Activated CD8-positive, alpha-beta memory T cell treated with anti-CD3 and anti-CD28 coated beads for 1 hour (primary cell): ENCODE measurements at places on chromosomes 11 and 22.

GRCh38 chr11:57491371-57492061, 24.0 kb downstream of the SLC43A1 start:
- DNase-seq: no peak

DNA sequence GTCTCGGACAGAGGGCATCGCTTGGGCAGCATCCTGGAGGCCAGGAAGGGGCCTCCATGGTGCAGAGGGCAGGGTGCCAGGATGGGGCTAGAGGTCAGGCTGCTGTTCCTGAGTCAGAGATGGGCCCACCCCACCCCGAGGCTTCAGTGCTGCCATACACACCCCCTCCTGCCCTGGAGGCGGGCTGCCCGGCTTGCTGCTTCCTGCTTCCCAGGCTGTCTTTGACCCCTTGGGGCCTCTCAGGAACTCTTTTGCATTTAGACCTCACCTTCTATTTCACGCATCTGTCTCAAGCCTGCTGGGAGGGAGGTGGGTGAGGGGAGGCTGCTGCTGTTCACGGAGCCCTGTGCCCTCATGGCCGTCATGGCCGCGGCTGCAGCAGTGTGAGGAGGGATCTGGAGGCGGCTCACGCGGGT, 6.6 kb upstream of the GRAMD4 start:
- no peak for DNase-seq

DNA sequence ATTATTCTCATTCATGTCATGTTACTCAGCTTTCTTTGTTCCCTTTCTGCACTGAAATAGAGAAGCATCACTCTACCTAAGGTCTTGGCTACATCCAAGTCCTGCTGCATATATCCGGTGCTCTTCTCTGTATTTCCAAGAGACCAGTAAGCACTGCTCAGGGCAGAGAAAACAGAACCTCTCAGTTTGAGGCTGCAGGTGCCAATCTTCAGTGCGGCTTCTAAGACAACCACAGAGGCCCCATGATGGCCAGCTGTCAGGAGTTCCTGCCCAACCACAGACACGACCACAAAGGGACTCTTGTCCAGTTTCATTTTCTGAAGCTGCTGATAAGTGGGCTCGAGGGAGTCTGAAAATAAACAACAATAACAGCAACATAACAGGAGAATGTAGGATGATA, 378.4 kb upstream of the PITPNB start:
- no peak for DNase-seq

- no peak for DNase-seq
Observed at GRCh38 chr11:33747979-33748378, 11.8 kb upstream of the CD59 start.

DNA sequence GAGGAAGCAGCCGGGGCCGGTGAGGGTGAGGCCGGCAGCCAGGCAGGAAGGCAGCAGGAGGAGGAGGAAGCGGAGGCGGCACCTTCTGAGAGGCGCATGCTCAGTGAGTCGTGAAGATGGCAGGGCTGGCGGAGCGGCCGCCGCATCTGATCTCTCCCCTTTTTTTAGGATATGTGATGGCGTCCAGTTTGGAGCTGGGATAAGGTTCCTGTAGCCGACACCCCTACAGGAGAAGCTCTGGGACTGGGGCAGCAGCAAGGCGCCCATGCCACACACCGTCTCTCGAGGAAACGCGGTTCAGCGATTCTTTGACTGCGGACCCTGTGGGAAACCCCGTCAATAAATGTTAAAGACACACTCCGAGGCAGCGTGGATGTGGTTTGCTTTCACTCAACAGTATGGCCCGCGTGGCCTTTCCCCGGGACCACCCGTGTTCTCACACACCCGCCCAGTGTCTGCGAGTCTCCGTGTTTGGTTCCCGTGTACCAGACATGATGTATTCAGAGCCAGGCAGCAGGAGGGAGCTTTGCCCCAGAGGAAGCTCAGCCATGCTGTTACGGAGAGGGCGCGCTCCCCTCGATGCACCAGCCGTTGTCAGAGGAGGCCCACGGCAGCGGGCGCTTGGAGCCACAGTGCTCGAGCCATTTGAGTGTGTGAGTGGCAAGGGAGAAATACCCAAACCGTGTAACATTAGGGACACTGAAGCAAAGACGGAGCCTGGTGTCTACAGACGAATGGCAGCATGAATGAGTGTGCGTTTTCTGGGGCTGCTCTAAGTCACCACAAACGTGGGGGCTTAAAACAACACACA, 27.7 kb upstream of the PARVB start:
- DNase-seq: peak; percentile 52

DNA sequence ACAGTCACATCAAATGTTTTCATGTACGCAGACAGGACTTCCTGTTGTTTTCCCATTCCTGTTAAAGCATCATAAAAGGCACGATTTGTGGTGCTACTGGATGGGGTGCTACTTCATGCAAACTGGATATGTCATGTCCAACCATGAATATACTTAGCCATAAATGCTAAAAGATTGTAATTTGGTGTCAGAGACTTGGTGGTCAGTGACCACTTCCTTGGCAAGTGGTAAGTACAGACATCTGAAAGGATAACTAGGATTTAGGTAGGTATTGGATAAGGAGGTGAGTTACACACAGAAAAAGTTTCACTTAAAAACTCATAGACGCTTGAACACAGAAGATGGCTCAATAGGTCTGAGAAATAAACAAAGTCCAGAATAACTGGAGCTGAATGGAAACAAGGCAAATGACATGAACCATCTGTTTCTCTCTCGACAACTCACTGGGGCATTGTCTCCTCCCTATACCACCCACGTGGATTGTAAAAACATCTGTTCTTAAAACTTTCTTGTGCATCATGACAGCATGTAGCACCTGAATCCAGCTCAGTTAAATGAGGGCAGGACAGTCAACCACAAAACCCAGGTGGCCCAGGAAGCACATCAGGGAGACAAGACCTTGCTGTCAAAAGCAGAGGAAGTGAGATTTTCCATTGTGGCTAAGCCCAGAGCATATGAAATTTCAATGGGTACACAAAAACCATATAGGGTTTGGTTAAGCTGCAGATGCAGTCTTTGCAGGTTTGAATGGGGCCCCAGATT, 22.1 kb upstream of the IGLL5 start:
- DNase-seq: no peak

- no peak for DNase-seq
Observed at GRCh38 chr11:5631969-5632635, 7.3 kb downstream of the TRIM34 start.

DNA sequence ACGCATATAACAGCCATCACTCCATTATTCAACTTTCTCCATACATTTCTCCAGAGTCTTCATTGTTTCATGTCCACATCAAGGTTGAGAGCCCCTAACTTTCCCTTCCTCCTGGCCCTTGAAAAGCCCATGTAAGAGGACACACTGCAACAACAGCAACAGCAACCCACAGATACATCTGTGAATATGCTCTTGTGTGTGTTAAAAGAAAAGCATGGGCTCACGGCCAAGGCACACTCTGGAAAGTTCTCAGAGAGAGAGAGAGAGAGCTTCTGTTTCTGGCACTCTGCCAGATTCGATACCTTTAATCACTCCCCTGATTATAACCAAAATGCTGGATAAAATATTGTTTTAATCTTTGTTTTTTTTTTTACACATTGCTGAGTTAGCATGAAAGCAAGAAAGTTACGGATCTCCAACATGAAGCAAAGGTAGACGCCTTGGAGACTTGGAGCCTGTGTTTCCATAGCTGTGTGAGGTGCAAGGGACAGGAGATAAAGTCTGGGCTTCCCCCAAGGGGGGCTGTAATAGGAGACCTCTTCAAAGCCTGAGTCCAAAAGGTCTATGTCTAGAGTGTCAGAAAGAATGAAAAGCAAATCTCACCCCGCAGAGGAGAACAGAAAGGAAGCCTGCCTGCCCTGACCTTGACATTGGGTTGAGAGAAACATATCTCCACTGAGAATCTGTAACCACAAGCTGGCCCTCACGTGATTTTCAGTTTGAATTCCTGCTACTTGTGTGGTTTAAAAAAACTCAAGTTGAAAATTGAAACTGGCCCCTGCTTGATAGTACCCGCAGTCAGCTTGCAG, 33.7 kb upstream of the MPPED1 start:
- DNase-seq: no peak

DNA sequence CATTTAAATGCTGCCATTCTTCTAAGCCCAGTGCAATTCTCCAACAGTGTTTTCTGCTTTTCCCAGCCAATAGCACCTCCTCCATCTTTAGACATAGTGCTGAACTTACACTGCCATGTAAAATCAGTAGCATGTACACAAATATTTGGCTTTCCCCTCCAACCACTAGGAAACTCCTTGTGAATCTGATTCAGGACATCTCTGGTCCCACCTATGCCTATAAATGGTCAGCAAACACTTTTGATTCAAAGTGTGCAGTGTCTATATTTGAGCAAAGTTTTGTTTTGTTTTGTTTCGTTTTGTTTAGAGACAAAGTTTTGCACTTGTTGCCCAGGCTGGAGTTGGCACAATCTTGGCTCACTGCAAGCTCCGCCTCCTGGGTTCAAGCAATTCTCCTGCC, 24.8 kb downstream of the YPEL4 start:
- DNase-seq: no peak
